ENCODE measurements at places on chromosomes 16 and 17.

GRCh38 chr16:8717892-8718415, 43.5 kb downstream of the ABAT start:
- no peak for DNase-seq

- no peak for DNase-seq
Measured at GRCh38 chr16:86888231-86889053, 310.1 kb downstream of the FOXL1 start.

DNA sequence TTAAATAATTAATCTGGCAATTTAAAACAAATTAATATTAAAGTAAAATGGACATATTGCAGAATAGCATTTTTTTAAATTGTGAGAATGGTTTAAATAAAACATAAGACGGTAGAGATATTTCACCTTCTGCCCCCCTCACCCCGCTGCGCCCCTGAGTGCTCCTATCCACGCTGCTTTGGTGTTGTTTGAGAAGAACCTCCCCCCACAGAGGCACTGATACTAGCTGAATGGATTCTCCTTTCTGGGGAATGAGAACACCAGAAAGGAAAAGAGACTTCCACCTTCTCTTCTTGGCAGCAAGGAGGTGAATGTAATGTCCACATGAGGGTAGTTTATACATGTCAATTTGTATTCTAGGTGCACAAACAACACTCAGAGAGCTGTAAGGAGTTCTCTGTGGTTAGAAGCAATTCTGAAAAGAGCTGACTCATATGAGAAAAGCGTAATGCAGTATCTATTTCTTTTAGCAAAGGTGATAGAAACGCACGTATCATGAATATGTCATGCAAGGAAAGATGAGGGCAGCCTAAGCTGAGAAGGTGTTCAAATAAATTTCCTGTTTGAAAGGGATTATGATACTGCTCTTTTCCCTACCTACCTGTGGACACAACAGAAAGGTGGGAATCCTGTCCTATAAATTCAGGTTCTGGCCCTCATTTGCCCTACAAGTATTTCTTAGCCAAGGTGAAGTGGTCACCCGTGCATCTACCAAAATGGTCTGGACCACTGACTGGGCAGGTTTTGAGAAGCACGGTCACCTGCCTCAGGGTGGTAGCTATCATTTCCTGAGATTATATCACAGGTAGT, 126.9 kb downstream of the PARN start:
- no peak for DNase-seq

DNA sequence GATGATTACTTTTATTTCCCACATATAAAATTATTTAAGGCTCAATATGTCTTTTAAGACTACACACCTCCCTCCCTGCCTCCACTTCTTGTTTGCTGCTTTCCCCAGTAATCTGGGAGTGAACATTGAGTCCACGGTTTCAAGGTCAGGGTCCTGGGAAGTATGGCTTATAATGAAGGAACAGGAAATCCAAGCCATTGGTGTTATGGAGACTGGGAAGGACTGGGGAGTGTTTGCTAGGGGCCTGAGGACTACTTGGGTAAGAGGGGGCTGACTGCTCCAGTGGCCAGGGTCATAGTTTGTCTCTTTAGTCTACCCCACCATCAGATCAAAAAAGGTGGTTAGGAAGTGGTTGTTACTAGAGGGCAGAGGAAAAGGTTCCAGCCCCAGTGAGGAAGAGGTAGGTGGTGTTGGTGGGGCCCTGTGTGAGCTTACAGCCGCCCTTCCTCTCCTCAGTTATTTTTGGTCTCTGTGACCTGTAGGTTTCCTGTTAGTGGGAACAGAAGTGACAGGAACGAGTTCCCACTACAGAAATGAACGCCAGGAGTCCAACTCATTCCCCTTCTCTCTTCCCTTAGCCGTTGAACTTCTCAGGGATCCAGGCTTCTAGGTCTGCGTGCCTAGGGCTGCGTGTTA, 742 bp upstream of the SLC16A13 start:
- DNase-seq, result peak; percentile 67

DNA sequence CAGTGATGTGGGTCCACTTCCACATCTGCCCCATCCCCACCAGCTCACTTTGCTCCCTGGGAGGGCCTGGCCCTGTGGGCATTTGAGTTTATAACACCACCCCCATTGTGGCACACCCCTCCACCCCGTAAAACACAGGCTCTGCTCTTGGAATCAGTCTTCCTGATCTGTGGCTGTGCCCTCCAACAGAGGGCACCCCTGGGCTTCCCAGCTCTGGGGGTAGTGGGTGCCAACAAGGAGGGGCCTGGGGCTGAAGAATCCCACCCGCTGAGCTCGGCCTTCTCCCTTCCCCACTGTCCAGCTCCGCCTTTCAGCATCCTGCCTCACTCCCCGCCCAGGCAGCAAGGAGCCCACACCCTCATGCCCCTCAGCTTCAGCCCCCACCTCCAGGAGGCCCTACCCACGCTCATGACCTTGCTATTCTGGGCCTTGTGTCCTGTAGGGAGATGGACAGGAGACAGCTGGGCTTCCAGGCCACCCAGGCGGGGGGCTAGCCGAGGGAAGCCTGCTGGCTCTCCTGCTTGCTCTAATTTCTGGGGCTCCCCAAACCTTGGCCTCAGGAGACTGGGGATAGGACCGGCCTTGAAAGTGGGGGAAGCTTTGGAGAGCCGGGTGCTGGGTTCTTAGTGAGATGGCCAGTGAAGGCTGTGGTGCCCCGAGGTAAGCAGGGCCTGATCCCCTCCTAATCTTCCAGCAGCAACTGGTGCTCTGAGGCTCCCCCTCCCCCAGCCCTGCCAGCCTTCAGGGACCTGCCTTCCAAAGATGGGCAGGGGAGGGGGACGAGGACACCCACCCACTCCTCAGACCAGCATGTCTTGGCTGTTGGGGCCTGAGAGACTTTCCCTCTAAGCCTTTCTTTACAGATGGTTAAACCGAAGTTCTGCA, 2.9 kb upstream of the ATP2A1 start:
- DNase-seq, result no peak

- DNase-seq, result peak; percentile 15
Measured at GRCh38 chr17:50276588-50277356, 2.5 kb downstream of the TMEM92 start.

- DNase-seq, result no peak
Measured at GRCh38 chr16:2472885-2473445, 1.9 kb downstream of the NTN3 start.

DNA sequence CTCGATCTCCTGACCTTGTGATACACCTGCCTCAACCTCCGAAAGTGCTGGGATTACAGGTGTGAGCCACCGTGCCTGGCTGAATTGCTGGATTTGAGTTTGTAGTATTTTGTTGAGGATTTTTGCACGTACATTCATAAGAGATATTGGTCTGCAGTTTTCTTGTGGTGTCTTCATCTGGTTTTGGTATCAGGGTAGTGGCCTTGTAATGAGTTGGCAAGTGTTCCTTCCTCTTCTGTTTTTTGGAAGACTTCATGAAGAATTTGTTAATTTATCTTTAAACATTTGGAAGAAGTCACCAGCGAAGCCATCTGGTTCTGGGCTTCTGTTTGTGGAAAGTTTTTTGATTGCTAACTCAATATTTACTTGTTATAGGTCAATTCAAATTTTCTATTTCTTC, 26.9 kb downstream of the SPNS3 start:
- DNase-seq, result no peak

- DNase-seq, result no peak
Measured at GRCh38 chr16:80303691-80304090, 237.1 kb upstream of the DYNLRB2 start.

DNA sequence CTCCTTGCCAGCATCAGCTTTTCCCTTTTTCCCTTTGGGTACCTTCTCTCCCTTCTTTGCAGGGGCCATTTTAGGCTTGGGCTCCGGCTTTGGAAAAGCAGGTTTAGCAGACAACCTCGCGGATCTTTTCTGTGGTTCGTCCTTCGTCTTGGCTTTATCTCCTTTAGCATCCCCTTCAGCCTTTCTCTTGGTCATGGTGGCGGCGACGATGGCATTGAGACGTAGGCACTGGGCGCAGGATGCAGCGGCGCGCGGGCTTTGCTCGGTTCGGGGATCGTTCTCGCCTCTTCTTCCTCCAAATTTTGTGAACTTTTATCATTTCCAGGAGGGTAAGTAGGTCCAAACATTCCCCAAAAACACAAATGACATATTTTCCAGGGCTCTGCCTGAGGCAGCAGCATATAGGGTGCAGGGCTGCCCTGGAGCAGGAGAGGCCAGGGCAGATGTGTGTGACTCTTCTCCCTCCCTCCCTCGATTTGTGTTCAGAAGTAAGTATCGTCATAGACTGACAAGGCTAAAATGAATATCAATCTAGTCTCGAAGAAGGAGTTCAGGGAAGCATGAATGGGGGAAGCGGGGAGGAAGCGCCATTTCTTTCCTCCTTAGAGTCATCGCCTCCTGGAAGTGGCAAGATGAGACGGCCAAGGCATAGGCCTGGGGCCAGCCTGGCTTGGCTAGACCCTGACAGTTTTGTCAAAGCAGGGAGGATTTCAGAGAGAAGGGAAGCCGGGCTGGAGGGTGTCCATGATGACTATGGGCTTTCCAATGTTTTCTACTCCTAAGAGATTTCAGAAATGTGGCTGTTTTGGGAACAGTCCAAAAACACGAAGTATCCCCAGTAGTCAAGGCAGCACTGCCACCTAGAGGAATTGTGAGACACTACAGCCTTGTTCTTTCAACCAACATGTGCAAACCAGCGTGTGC, 13.2 kb downstream of the CHCT1 start:
- DNase-seq, result peak; percentile 72

- DNase-seq, result no peak
Measured at GRCh38 chr16:73846356-73846755, 450.3 kb upstream of the PSMD7 start.

DNA sequence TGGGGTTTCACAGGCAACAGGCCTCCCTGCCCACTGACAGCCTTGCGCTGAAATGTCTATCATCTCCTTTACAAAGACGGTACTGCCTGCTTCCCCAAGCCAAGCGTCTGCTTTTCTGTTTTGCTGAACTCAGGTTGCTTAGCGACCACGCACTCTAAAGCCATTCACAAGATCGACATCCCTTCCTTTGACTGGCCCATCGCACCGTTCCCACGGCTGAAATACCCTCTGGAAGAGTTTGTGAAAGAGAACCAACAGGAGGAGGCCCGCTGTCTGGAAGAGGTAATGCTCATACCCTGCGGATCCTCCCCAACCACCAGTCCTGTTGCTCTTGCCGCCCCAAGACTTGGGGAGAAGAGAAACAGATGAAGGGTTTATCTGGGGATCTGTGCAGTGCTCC, 28.7 kb downstream of the TMEM186 start:
- DNase-seq, result no peak

- DNase-seq, result no peak
Measured at GRCh38 chr17:21010705-21011596, 31.9 kb downstream of the USP22 start.

DNA sequence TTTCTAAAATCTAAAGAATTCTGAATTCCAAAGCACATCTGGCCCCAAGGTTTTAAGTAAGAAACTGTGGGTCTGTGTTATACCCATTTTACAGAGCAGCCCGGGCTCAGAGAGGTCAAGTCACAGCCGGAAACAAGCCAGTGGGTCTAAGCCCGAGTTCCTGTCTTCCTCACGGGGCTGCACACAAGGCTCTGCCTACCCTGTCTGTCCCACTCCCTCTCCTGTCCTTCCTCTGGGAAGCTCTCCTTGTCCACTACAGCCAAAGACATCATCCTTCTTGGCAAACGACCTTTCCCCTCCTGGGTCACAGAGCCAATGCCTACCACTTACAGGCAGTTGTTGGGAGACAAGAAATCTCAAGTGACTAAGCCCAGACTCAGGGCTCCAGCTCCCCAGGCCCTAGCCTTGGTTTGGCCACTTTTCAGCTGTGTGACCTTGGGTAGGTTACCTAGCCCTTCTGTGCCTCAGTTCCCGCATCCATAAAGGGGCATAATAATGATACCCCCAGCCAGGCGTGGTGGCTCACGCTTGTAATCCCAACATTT, 55.6 kb upstream of the MAP3K14 start:
- no peak for DNase-seq

GRCh38 chr17:74759941-74760340, 11.5 kb downstream of the NHERF1 start:
- peak; percentile 77 for DNase-seq

DNA sequence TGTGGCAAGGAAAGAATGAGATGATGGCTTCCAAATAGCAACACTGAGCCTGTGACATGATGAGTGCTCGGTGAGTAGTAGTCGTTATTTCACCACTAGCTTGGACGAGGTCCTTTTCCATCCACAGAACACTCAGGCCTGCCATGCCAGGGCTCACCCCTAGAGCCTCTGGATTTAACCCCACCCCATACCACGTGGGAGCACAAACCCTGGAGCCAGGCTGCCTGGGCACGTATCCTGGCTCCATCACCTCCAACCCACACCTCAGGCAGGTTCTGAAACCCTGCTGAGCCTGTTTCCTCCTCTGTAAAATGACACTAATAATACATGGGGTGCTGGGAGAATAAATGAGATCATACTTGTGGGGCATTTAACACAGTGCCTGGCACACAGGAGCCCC, 192.4 kb downstream of the KATNIP start:
- no peak for DNase-seq

DNA sequence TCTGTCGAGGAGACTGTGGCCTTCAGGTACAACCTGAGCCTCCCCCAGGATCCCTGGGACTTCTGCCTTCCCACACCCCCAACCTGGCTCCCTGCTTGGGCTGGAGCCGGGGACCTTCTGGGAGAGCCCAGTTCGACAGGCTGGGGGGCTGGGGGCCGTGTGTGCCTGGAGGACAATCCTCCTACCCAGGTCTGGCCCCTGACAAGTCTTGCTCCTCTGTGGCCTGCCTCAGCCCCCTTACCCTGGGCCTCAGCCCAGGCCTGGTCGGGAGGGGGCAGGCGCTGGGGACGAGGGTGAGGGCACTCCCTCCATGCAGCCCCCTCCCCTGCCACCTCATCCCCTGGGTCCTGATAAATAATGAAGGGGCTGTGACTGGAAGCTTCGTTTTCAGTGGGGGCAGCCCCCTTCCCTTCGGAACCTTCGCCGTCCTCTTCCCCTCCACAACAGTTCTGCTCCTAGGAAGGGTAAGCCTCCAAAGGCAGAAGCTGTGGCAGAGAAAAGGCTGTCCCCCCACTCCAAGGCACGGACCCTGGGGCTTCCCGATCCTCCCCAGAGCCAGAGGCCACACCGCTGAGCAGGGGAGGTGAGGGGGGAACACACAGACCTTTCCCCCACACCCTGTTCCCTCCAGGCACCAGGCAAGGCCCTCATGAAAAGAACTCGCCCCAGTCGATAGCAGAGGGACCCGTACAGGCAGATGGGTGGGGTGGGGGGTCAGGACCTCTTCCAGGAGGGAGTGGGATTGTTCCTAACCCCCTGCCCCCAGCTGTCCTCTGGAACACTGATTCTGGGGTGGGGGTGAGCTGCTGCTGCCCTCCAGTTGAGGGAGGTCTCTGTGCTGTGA, 5.0 kb upstream of the BAHCC1 start:
- DNase-seq, result peak; percentile 33

DNA sequence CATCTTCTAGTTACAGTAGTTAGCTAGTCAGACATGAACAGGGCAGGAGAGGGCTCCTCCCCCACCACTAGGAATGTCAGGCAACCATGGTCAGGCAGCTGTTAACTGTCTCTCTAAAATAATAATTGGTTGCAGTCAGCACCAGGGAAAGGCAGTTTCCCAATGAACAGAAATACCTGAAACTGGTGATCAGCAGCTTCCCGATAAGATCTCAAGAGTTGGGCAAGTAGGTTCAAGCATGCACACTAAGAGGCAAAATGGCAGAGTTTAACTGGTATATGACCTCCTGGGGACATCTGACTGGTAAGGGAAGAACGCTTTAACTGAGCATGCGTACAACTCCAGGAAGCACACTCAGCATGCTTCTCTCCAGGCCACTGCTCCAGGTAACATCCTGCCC, 12.6 kb upstream of the XYLT1 start:
- peak; percentile 84 for DNase-seq

- no peak for DNase-seq
Measured at GRCh38 chr17:31544186-31544585, 152.7 kb downstream of the RAB11FIP4 start.
